Glutamatergic neuron (in vitro differentiated cells): ENCODE measurements at places on chromosomes 5 and 9. TPM values are rescaled to one million over a fixed set of nuclear protein-coding genes. Genes with fewer than 3 reads are reported as not detected.

DNA sequence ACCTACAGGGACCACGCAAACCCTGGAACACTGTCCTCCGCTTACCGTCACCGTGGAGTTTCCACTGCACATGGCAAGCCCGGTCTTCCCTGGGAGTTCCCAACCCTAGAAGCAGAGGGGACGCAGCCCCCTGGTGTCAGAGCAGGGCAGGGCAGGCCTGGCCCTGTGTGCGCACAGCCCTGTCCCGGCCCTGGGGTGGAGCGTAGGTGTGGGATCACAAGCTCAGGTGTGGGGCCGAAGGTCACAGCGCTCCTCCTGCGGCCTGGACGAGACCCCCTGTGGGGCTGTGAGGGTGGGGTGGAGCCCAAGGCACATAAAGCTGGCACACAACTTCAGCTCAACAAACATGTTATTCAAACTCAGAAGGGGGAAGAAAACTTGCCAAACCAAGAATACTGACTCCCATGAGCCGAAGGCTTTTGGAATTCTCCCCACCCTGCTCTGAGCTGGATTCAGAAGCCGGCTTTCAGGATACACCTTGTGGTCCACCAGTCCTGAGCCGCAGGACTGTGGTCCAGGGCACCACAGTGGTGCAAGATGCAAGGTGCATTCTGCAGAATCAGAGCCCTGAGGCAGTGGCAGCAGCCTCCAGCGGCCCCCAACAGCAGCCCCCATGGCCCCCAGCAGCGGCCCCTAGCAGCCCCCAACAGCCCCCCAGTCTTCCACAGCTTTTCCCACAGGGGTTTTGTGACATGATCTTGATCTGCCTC, 11.8 kb upstream of the EXOC3 start:
- no peak overlapping the region for H3K4me3 ChIP-seq
- peaks cover 4% of the 10 kb centered on the region for H3K36me3 ChIP-seq
- peaks cover 8% of the 10 kb centered on the region for H3K27me3 ChIP-seq
- H3K27ac ChIP-seq: no peak overlapping the region
- peak; percentile 84 for DNase-seq

DNA sequence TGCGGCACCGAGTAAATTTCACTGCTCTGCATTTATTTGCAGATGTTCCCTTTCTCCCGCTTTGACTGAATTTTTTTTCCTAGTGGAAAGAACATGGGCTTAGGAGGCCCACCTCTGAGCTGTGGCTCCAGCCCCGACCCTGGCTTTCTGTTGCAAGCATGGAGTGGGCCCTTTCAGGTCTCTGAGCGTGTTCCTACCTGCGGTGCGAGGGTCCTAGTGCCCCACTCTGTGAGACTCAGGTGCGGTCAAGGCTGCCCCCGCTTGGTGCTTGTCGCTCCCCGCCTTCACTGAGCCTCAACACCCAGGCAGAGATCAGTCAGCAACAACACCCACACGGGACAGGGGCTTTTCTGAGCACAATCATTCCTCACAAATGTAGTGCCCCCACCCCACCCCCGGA, 32.0 kb downstream of the SLC6A3 start:
- no peak overlapping the region for H3K27ac ChIP-seq
- H3K4me3 ChIP-seq: no peak overlapping the region
- peaks cover 9% of the 10 kb centered on the region for H3K27me3 ChIP-seq
- peaks cover 11% of the 10 kb centered on the region for H3K4me1 ChIP-seq
- H3K36me3 ChIP-seq: peaks cover 12% of the 10 kb centered on the region

DNA sequence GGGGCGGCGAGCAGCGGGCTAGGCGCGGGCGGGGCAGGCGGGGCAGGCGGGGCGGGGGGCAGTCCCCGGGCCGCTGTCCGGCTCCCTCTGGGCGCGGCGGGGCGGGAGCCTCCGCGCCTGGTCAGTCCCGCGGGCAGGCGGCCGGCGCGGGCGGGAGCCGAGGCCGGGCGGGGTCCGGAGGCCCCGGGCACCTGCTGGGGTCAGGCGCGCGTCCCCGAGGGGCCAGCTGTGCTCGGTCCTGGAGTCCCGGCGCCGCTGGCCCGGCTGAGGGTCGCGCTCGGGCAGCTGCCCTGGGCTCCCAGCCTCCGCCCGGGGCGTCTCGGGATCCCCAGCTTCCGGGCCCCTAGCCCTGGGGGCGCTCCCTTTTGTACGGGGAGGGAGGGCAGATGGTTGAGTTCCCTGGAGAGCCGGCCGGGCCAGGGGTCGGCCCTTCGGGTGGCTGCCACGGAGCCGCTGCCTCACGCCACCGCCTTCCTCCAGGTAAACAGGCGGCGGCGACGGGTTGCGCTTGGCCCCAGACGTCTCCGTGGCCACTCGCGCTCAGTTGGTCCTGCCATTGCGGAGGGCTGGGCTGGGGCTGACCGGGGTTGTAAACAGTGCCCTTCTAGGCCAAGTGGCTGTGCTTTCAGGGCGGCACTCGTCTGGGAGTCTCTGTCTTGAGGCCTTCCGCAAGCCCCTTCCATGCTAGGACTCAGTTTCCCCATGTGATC, 473 bp downstream of the ZBTB34 start:
- peaks cover 14% of the 10 kb centered on the region for H3K4me1 ChIP-seq
- no peaks in the 10 kb centered on the region for H3K36me3 ChIP-seq
- H3K27ac ChIP-seq: peak overlapping the region; percentile 74
- peak overlapping the region; percentile 92 for H3K4me3 ChIP-seq
- peak; percentile 60 for DNase-seq

DNA sequence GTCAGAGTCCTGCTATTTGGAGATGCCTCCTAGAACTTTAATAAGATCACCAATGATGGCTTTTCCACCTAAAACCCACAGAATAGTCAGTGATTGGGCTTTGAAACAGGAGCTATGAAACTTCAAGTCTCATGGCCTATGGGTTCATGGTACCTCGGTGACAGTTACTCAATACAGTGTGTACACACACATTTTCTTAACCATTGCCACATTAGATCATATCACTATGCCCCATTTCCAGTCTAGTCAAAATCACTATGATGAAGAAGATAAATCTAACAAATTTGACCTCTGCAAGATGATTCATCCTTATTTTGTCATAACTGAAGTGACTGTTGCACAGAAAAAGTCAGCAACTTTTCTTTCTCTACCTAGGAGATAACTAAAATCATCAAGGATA, 86.8 kb upstream of the OR13F1 start:
- H3K4me3 ChIP-seq: no peak overlapping the region
- H3K27ac ChIP-seq: no peak overlapping the region
- H3K36me3 ChIP-seq: peaks cover 13% of the 10 kb centered on the region
- no peak for DNase-seq
- no peaks in the 10 kb centered on the region for H3K4me1 ChIP-seq

DNA sequence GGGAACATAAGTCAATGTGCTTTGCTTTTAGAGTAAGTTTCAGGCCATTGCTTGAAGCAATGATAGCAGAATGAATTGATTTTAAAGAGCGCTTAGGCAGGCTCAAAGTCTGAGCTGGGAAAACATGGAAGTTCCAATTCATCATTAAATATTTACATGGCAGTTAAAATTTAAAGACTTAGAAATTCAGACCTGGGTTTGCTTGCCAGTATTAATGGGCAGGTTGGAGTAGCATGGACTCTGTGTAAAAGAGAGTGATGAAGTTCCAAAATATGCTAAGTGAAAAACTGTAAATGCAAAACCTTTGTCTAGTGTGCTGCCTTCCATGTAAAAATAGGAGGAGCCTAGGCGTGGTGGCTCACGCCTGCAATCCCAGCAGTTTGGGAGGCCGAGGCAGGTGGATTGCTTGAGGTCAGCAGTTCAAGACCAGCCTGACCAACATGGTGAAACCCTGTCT, 48.3 kb upstream of the PIK3R1 start:
- H3K4me1 ChIP-seq: no peaks in the 10 kb centered on the region
- no peak for DNase-seq
- H3K36me3 ChIP-seq: no peaks in the 10 kb centered on the region

DNA sequence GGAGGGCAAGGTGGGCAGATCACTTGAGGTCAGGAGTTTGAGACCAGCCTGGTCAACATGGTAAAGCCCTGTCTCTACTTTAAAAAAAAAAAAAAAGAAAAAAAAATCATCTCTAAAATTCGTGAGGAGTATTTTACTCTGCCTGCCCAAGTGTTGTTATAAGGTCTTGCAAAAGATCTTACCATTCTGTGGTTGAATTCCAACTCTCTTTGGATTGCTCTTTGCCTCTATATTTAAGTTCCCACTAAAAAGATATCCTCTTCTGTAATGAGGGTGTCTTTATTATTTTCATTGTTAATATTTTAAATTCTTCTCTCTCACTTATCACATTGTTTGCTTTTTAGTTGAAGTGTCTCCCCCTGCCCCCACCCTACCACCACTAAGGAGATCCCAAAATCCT, 33.4 kb downstream of the CREBRF start:
- H3K36me3 ChIP-seq: peaks cover 4% of the 10 kb centered on the region
- H3K27ac ChIP-seq: no peak overlapping the region
- H3K4me1 ChIP-seq: peaks cover 3% of the 10 kb centered on the region
- H3K4me3 ChIP-seq: no peak overlapping the region
- H3K27me3 ChIP-seq: peaks cover 3% of the 10 kb centered on the region

- H3K4me1 ChIP-seq: no peaks in the 10 kb centered on the region
- no peak for DNase-seq
- H3K27ac ChIP-seq: no peak overlapping the region
- no peak overlapping the region for H3K4me3 ChIP-seq
- no peaks in the 10 kb centered on the region for H3K36me3 ChIP-seq
These were observed 29.9 kb upstream of the C7 start for GRCh38 chr5:40879163-40879942.

GRCh38 chr5:15946026-15946425, 233.6 kb downstream of the MARCHF11 start:
- no peak overlapping the region for H3K27ac ChIP-seq
- no peaks in the 10 kb centered on the region for H3K4me1 ChIP-seq
- DNase-seq: no peak
- peaks cover 1% of the 10 kb centered on the region for H3K36me3 ChIP-seq

DNA sequence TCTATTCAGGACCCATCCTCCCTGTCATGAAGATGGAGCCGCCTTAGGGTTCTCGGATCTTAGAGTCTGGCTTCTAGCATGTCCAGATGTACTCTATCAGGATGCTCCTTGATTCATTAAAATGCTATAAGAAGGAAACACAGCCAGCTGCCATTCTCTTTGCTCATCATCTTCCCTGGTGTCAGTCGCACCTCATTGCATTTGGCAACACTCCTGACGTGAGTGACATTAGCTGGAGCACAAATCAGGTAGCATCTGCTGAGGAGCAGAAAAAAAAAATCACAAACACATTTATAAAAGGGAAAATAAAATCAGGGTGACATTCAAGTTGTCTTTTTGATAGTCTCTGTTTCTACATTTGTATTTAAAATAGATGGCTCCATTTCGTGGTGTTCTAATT, 226.1 kb upstream of the NMUR2 start:
- H3K4me1 ChIP-seq: peaks cover 20% of the 10 kb centered on the region
- no peaks in the 10 kb centered on the region for H3K27me3 ChIP-seq
- H3K4me3 ChIP-seq: no peak overlapping the region
- H3K27ac ChIP-seq: no peak overlapping the region

DNA sequence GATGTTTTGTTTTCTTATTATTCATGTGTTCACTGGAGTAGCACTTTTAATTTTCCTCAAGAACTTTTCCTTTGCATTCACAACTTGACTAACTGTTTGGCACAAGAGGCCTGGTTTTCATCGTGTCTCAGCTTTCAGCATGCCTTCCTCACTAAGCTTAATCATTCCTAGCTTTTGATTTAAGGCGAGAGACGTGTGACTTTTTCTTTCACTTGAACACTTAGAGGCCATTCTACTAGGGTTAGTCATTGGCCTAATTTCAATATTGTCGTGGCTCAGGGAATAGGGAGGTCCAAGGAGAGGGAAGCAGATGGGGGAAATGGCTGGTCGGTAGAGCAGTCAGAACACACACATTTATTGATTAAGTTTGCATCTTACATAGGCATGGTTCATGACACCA, 94.0 kb downstream of the ZNF462 start:
- peaks cover 7% of the 10 kb centered on the region for H3K27me3 ChIP-seq
- H3K27ac ChIP-seq: no peak overlapping the region
- H3K4me1 ChIP-seq: peaks cover 10% of the 10 kb centered on the region
- H3K4me3 ChIP-seq: no peak overlapping the region
- no peak for DNase-seq

DNA sequence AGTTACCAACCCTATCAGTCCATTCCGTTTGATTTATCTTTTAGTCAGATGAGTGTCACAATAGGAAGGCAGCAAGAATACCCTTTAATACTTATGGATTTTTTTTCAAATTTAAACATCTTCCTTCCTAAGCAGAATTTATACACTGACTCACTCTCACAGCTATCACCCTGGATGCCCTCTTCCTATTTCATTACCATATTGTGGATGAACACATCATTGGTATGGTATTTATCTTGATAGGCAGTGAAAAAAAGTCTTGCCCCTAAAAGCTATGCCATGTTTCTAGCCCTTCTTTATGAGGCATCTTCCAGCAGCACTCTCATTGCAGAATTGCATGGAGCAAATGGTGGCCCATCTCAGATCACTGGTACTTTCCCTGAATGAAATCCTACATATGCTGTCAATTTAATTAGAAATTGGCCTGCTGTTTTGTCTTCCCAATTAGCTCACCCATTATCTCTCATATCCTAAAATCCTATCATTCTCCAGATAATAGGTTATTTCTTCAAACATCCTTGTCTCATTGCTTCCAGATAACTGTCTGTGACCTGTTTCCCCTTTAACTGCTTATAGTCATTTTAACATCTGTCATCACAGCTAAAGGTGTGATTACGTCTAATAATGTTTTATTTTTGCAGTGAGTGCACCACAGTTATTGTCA, 433.5 kb upstream of the POU5F2 start:
- no peak for DNase-seq
- H3K27me3 ChIP-seq: no peaks in the 10 kb centered on the region
- no peak overlapping the region for H3K4me3 ChIP-seq

GRCh38 chr9:89657765-89658164, 53.0 kb downstream of the GADD45G start:
- H3K27ac ChIP-seq: no peak overlapping the region
- peaks cover 41% of the 10 kb centered on the region for H3K4me1 ChIP-seq
- no peak for DNase-seq
- H3K36me3 ChIP-seq: peaks cover 5% of the 10 kb centered on the region
- no peak overlapping the region for H3K4me3 ChIP-seq

The LHX3 gene
- 0.81 TPM for total RNA-seq

The SLC46A2 gene
- not detected for total RNA-seq

The SLC6A7 gene
- not detected for total RNA-seq

The ARID3C gene
- not detected for total RNA-seq

The TLE1 gene
- total RNA-seq: 345 TPM

The PCDHB12 gene
- total RNA-seq: 14.4 TPM

The CFAP77 gene
- total RNA-seq: not detected

The CPLANE1 gene
- total RNA-seq: 37.6 TPM

The BTNL9 gene
- total RNA-seq: 37.9 TPM

The CYSRT1 gene
- 2.1 TPM for total RNA-seq
